ENCODE measurements at places on chromosomes 4 and X.
A peak's percentile ranks its signal among the peaks of the same experiment; 100 is the strongest.

GRCh38 chr4:105556206-105556605 lies 3.8 kb downstream of the ARHGEF38 start:
- DNase-seq: no peak

GRCh38 chr4:112381996-112382692 lies 85.0 kb downstream of the ALPK1 start:
- DNase-seq: no peak

- DNase-seq: no peak
These were observed 6.0 kb upstream of the WFS1 start for GRCh38 chr4:6263526-6264224.

DNA sequence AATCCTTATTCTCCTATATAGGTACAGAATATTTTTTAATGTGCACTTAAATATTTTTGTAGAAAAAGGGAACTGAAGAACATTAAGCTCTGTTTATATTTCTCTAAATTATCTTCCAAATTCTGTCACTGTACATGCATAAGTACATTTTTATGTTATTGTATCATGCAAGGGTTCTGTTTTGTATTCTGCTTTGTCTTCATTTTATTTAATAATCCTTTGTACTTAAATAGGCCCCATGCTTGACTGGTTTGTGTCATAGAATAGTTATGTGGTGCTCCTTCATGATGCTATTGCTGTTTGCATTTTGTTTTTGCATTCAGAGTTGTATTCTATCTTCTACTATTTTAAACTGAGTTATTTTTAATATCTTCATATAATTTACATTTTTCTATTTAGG lies 111.9 kb upstream of the EDNRA start:
- no peak for DNase-seq

DNA sequence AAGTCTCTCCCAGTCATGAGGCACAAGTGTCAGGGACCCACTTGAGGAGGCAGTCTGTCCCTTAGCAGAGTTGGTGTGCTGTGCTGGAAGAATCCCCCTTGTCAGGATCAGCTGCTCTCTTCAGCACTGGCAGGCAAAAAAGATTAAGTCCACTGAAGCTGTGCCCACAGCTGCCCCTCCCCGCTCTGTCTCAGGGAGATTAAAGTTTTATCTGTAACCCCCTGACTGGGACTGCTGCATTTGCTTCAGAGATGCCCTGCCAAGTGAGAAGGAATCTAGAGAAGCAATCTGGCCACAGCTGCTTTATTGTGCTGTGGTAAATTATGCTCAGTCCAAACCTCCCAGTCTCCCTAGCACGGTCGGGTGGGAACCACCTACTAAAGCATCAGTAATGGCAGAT lies 37.4 kb upstream of the HEPH start:
- DNase-seq: no peak

DNA sequence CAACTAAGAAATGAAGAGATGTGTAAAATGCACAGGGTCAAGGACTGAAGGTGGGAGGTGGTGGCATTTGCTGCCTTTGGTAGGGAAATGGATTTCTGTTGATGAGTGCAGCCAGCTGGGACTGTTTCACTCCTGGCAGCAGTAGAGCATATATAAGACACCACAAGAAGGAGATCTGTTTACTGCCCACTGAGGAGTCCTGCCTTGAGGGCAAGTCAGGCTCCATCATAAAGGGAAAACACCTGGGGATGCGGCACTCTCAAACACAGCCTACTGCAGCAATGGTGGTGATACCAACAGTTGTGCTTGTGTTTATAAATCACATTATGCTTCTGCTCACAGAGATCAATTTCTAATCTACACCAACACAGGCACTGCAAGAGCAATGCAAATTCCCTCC lies 222.1 kb downstream of the TACR3 start:
- DNase-seq: no peak

GRCh38 chr4:143403553-143403820 lies 66.8 kb downstream of the GAB1 start:
- DNase-seq: no peak

DNA sequence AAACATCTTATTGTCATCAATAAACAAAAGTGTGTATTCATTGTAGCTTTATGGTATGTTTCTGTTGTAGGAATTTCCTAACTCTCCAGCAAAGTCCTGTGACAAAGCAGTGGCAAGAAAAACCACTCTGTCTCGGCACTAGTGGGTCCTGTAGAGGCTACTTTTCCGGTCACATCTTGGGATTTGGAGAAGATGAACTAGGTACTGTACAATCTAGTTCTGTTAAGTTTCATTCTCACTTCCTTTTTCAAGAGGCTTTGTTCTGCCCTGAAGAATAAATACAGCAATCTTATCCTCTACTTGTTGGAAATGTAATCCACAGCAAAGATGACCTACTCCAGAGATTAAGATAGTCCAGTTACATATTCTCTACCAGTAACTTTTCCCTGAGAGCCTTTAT lies 69.3 kb downstream of the HHIP start:
- no peak for DNase-seq

GRCh38 chr4:84070289-84070688 lies 428.8 kb downstream of the NKX6-1 start:
- no peak for DNase-seq

GRCh38 chr4:83558680-83559079 lies 22.8 kb downstream of the GPAT3 start:
- no peak for DNase-seq

- no peak for DNase-seq
These were observed 114.2 kb upstream of the MAP3K15 start for GRCh38 chrX:19629541-19629940.

GRCh38 chr4:54784161-54784671 lies 126.5 kb downstream of the KIT start:
- no peak for DNase-seq

DNA sequence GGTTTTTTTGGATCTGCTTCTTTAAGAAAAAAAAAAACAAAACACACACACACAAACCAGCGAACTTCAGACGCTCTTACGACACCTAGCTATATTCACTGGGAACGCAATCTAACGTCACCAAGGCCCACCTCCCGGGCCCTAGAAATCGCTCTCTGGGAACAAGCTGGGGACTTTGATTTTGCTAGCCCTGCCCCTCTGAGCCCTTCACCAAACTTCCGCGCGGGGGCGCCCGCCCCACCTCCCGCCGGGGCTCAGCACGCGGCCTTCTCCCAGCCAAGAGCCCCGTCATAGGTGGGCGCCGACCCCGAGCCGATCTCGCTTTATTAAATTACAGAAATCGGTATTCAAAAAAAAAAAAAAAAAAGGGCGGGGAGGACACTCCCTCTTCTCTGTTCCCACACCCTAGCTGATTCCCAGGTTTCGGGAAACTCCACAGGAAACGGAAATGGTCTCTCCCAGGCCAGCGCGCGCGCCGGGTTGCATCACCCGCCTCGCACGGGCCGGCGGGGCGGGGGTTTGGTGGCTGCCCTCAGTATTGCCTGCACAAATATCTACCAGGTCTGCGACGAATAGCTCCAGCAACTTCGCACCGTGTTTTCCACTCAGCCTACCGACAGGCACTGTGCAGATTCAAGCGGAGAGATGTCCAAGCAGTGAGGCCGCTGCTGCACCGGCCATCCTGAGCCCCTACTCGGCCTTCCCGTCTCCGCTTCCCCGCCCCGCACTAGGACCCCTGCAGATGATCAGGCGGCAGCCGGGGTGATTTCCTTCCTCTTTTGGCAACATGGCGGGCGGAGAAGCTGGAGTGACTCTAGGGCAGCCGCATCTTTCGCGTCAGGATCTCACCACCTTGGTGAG lies at the start of gene EIF2S3:
Gene EIF2S3 (plus strand): TSS at position 775 of the 861 bp plus-strand sequence. CDS start 13 bp downstream, at position 788.
- DNase-seq: peak; percentile 71

- DNase-seq: no peak
These were observed 130.3 kb downstream of the ATP10D start for GRCh38 chr4:47615385-47615784.

- DNase-seq: no peak
These were observed 26.9 kb downstream of the GK2 start for GRCh38 chr4:79381161-79381560.
